Cerebellar nuclear complex (tissue), 1 donor: ENCODE measurements at places on chromosomes 5 and 9.

- no peak for DNase-seq
Observed at GRCh38 chr5:64949331-64949730, 180.6 kb downstream of the CWC27 start.

GRCh38 chr5:174418809-174419539, 305.4 kb upstream of the MSX2 start:
- no peak for DNase-seq

GRCh38 chr5:65029178-65029577, 260.4 kb downstream of the CWC27 start:
- no peak for DNase-seq

DNA sequence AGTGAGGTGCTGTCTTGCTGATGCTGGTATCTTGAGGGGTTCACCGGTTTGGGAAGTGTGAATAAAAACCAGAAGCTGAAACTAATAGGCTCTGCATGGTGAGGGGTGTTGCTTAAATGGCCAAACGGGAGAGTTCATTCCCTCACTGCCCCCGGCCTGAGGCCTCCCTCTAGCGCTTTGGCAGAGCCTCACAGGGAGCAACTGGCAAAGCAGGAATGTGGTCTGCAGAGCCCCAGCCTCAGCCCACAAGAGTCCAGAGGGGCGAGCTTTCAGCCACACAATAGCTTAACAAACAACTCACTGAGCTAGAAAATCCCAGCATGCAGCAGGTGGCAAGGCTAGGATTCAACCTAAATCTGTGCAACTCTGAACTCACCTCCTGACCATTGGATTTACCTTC, 234.8 kb downstream of the MED10 start:
- no peak for DNase-seq

DNA sequence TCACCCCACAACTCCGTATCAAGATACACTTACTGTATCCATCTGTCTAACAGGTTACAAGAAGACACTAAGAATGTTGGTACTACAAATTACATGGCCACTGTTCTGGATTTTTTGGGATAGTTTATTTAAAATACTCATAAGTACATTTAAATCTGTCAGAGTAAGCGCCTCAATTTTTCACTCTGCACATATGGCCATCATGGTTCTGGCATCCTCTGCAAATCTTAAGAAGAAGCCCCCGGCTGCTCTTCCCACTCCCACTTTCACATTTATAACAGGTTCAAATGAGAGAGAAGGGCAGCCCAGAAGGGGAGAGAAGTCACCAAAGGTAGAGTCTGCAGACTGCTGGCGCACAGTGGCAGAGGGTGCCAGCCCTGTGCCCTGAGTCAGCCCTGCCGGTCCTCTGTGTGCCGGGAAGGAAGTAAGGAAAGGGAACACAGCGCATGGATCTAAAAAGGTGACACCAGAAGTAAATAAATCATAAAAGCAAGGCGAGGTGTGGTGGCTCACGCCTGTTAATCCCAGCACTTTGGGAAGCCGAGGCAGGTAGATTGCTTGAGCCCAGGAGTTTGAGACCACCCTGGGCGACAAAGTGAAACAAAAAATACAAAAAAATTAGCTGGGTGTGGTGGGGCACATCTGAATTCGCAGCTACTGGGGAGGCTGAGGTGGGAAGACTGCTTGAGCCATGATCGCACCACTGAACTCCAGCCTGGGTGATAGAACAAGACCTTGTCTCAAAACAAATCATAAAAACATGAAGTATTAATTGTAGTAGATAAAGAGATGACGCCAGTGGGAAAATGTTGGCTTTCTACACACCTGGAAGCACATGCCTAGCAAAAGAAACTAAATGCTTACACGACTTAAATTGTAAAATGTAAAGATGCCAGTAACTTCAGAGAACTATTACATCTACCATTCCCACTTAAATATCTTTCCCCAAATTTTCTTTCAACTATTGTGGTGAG, 30.0 kb downstream of the RNF130 start:
- no peak for DNase-seq

- DNase-seq: no peak
Observed at GRCh38 chr5:92761585-92761984, 819.4 kb downstream of the NR2F1-AS1 start.

DNA sequence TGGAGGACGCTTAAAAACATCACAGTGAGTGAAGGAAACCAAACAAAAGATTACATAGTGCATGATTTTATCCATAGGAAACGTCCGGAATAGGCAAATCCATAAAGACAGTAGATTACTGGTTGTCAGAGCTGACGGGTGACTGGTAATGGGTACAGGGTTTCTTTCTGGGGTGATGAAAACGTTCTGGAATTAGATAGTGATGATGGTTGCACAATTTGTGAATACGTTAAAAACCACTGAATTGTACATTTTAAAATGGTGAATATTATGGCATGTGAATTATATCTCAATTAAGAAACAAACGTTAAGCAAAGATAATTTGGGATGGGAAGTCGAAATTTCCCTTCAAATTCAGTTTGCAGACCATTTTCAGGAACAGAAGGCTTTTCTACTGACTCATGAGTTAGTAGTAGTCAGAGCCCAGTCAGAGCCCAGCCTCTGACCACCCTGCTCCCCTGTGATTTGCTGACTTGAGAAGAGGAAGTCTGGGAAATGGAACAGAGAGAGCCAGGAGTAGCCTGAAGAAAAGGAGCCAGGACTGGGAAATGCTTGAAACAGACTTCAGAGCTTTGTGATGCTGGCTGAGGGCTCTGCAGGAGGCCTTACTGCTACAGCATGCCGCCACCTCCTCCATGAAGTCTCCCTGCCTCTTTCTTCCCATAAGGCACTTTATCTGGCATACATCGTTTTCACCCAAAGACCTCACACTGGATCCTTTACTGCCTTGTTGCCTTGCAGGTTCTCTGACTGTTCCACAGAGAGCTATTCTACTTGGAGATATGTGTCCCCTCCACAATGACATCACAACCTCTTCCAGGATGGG, 46.4 kb upstream of the CTNNA1 start:
- no peak for DNase-seq

GRCh38 chr5:65825408-65826328, 100.7 kb upstream of the ERBIN start:
- no peak for DNase-seq

DNA sequence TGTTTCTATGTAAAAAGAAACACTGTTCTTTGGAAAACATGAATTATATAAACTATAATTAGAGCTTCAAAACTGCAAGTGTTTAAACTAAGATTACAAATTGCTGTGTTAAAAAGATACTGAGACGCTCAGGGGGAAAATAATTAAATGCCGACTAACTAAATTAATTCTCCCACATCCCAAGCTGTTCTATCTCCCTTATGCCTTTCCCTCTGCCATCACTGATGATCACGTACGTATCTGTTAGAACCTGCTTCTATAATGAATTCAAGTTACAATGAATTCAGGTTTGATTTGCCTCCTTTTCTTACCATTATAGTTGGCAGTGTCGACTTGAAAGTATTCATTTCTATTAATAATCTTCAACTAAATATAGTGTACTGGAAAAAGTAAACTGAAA, 349.9 kb upstream of the CDH6 start:
- DNase-seq: no peak

GRCh38 chr5:58406394-58406793, 53.5 kb downstream of the PLK2 start:
- DNase-seq: no peak

GRCh38 chr5:31300501-31300900, 107.0 kb downstream of the CDH6 start:
- DNase-seq: no peak

- DNase-seq: no peak
Observed at GRCh38 chr9:108761655-108762347, 94.0 kb downstream of the ACTL7B start.

DNA sequence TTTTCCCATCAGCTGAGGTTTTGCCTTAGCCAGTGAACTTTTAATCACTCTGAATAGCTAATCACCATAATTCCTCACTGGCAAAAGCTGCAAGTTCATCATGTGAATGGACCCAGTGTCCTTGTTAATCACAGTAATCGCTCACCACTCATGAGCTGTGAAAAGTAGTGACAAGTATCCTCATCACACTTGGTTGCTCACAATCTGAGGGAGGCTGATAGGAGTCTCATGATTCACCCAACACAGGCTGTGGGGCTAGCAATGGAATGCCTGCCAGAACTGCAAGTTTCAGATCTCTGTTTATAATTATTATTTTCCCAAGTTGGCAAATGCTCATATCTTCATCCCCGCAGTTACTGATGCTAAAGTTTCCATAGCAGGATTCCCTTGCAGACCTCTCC, 467.2 kb downstream of the KIF4B start:
- DNase-seq: no peak

- no peak for DNase-seq
Observed at GRCh38 chr5:136197462-136198142, 4.6 kb upstream of the SMIM32 start.

- no peak for DNase-seq
Observed at GRCh38 chr9:34492051-34492450, 30.7 kb downstream of the ENHO start.

DNA sequence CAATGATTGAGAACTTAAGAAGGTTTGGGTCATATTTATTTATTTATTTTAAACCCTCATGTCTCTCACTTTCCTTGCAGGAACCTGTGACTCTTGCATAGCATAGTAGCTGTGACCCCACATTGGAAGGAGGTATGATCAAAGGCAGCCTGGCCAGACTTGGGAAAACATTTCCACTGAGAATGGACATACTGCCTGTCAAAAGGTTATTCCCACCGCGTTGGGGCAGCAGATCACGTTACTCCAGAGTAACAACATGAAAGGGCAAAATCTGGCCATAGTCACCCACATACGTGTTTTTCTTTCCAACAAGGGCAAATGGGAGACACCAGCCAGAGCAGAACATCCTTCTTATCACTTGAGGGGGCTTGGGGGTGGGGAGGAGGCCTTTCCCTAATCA, 95.7 kb downstream of the ARL15 start:
- no peak for DNase-seq

GRCh38 chr5:67095346-67096171, 101.0 kb downstream of the CD180 start:
- no peak for DNase-seq

- DNase-seq: no peak
Observed at GRCh38 chr5:153863951-153864350, 174.8 kb downstream of the FAM114A2 start.
